Progenitor cell of endocrine pancreas (in vitro differentiated cells): ENCODE measurements at places on chromosomes 7 and 10. TPM values are rescaled to one million over a fixed set of nuclear protein-coding genes. Genes with fewer than 3 reads are reported as not detected.
A peak's percentile ranks its signal among the peaks of the same experiment; 100 is the strongest.

ECHDC3 gene
- 2.3 and 2.4 TPM in 2 replicates for total RNA-seq

DNA sequence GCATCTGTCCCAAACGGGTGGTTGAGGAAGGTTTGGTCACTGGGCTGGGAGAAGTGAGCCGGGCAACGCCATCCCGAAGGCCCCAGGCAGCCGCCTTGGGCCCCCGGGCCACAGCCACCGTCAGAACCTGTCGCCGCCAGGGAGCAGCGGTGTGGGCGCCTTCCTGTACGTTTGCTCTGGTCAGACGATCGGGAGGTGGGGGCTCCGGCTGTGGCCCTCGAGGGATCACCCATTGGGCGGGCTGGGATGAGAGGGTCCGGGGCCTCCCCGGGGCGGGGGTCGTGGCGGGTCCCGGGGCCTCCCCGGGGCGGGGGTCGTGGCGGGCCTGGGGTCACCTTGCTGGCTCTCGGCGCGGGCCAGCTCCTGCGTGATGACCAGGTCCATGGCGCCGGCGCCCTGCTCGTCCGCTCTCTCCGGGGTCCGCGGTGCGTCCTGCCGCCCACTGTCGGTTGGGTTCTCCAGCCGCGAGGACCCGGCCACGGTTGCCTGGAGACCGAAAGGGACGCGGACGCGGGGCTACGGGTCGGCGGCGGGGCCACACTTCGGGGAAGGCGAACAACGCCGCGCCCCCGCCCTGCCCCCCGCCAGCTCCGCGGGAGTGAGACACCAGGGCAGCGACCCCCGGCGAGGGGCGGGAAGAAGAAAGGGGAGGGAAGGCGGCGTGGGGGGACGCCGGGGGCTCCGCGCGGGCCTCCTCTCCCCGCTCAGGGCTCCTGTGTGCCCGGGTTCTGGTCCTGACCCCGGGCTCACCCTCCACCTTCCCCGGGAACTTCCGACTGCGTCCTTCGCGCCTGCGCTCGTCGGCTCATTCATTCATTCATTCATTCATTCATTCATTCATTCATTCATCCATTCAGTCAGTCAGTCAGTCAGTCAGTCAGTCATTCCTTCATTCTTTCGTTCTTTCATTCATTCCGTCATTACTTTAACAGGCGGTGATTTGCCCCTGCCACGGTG lies at the start of gene CFAP46:
Gene CFAP46 (minus strand): TSS at position 470 of the 957 bp plus-strand sequence. CDS start 86 bp downstream, at position 384.
- DNase-seq: peak; percentile 72
- peaks cover 3% of the 10 kb centered on the region for H3K36me3 ChIP-seq
- peak within 1 kb of the TSS; percentile 88 for H3K4me3 ChIP-seq
- H3K4me1 ChIP-seq: peaks cover 7% of the 10 kb centered on the region
- peaks cover 21% of the 10 kb centered on the region for H3K27me3 ChIP-seq

DNA sequence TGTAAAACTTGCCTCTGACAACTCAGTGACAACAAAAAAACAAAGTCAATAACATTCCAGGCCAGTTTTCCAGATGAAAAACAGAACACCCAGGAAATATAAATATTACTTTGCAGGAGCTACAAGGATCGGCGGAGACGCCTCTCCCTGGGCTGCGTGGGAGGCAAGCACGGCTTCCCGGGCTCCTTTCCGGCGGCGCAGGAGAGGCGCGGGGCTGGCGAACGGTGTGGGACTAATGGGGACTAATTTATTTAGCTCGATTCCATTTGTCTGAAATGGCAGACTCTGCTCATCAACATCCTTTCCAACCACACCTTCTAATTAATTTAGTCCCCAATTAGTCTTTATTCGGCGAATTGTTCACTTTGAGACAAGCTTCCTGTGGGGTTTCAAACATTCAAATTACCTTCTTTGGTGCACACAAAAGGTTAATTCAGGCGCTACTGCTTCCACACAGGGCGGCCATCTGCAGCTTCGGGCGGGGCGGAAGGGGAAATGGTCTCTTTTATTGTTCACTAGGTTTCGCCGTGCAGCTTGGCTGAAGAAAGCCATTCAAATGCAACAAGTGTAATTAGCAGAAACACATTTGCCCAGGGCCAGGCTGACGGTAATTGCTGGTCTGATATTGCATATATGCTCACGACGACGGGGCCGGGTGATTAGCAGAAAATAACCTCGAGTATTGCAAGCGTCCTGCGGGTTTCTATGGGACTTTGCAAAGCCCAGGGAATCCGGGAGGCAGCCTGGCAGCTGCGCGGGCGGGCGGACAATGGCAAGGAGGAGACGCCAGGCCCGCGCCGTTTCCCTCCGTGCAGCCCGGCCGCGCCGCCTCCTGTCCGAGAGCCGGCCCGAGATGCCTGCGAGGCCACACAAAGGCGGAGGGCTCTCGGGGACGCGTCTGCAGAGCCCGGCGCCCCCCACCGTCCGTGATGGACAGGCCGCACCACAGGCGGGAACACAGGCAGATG lies 270.1 kb downstream of the PTPRN2 start:
- no peaks in the 10 kb centered on the region for H3K4me1 ChIP-seq
- H3K36me3 ChIP-seq: peaks cover 5% of the 10 kb centered on the region
- no peak overlapping the region for H3K27ac ChIP-seq
- DNase-seq: peak; percentile 34

DNA sequence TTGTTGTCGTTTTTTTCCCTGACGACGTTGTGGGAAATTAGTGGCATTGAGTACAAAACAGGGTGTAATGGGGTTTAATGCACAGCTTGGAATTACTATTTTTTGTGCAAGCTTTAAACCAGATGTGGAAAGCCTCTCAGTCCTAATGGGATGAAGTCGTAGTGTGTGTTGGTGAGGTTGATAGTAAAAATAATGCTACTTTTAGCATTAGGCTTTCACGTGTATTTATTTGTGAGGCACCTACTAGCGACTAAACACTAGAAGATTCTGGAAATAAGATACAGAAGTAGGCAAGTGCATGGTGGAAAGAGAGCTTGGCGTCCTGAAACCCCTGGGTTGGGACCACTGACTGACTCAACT lies 588 bp upstream of the ORC5 start:
- no peak for DNase-seq
- peaks cover 2% of the 10 kb centered on the region for H3K36me3 ChIP-seq
- peaks cover 15% of the 10 kb centered on the region for H3K4me1 ChIP-seq
- peaks cover 12% of the 10 kb centered on the region for H3K27me3 ChIP-seq

GRCh38 chr10:773562-774161 lies 84.2 kb upstream of the DIP2C start:
- no peak overlapping the region for H3K4me3 ChIP-seq
- no peaks in the 10 kb centered on the region for H3K27me3 ChIP-seq
- no peaks in the 10 kb centered on the region for H3K36me3 ChIP-seq
- H3K4me1 ChIP-seq: no peaks in the 10 kb centered on the region
